ENCODE measurements at places on chromosomes 13 and 19.

- no peak for DNase-seq
Observed at GRCh38 chr13:19183676-19184075, 2.1 kb upstream of the TUBA3C start.

DNA sequence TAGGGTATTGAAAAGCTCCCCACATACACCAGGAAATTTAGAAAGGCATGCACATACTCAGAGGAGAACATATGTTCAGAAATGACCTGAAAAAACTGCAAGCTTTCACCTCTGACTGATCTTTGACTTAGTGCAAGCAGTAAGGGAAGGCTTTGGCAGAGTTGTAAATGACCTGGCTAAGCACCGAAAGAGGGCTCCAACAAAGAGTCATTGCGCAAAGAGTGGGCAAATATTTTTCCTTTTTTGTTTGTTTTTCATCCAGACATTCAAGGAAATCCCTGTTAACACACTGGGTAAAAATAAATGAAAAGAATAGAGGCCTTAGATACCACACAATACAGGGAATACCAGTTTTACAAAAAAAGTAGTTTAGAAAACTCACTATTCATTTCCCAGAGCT lies 5.2 kb upstream of the ZNF233 start:
- no peak for DNase-seq

GRCh38 chr13:94366677-94367076 lies 112.8 kb downstream of the DCT start:
- DNase-seq, result no peak

DNA sequence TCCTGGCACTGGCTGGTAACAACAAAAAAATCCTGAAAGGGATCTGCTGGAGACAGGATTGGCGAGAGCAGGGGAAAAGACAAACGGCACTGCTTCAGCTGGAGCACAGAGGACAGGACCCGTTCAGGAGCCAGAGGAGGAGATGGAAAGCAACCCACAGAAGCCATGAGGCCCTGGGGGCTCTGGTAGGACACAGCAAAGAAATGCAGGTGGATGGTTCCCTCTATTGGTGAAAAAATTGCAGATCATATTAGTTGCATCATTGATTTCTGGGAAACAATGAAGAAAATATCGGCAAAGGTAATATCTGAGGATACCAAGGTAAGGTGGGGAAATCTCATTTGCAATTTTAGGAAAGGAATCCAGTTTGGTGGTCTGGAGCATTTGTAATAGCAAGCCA lies 25.7 kb upstream of the TPP2 start:
- DNase-seq, result no peak

DNA sequence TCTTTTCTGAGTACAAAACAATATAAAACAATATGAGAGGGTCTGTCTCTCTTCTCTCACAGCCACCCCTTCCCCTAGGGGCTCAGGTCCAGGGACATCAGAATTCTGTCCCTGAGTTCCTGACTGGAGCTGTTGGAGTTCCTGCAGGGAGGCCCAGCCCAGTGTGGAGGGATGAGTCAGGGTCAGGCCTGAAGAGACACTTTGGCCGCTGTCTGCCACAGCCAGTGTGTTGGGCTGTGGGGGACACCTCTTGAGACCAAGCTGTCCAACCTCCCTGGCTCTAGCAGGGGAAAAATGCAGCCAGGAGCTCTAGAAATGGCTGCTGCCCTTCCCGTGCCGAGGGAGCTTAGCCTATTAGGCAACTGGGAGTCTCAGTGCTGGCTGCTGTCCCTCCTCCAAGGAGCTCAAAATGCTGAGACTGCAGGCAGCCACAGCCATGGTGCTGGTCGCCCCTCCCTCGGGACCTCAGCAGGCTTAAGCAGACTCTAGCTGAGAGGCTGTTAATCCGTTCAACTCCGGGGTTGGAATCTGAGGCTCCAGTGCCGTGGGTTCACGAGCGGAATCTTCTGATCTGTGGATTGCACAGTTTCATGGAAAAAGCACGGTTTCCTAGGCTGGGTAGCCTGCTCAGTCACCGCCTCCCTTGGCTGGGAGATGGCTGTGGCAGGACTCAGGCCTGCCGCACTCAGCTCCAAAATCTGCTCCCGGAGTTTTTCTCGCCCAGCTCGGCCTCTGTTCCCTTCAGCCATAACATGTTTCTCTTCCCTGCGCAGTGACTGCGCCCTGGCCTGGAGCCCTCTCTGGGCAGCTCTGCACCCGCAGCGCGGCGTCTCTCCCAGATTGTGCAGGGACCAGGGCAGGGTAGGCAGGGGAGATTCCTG lies 3.8 kb upstream of the ZNF626 start:
- DNase-seq, result no peak

DNA sequence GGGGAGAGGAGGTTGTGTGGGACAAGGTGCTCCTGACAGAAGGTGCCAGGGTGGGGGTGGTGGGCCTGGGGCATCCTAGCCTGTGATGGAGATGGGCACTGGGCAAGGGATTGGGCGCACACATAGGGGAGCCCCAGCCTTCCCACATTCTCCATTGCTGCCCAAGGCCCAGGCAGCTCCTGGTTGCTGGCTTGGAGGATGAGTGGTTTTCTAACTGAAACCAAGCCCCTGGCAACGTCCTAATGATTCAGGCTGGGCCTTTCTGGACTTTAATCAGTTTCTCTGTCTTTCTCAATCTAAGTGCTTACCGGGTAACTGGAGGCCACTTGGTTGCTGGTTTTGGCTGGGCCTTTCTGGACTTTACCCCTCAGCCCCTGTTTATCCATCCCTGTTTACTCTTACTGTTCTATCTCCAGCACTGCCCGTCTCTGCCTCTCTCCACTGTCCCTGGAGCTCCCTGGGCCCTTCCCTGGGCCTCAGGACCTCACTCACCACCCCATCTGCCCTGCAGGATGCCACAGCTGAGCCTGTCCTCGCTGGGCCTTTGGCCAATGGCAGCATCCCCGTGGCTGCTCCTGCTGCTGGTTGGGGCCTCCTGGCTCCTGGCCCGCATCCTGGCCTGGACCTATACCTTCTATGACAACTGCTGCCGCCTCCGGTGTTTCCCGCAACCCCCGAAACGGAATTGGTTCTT lies 354 bp downstream of the CYP4F3 start:
- DNase-seq, result no peak

DNA sequence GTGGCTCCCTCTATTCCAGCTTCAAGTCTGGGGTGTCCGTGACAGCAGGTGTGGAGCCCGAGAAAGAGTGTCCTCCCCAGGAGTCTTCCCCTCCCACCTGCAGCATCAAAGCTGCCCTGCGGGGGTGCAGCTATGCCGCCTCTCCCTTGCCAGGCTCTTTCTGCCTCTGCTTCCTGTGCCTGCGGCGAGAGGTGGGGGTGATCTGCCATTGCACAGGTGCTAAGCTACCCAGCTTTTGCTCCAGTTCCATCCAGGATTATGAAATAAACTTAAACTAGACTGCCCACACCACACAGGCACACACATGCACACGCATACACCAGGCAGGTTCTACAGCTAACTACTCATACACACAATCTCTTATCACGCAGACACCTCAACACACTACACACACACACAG lies 104.7 kb upstream of the CLDN10 start:
- no peak for DNase-seq

DNA sequence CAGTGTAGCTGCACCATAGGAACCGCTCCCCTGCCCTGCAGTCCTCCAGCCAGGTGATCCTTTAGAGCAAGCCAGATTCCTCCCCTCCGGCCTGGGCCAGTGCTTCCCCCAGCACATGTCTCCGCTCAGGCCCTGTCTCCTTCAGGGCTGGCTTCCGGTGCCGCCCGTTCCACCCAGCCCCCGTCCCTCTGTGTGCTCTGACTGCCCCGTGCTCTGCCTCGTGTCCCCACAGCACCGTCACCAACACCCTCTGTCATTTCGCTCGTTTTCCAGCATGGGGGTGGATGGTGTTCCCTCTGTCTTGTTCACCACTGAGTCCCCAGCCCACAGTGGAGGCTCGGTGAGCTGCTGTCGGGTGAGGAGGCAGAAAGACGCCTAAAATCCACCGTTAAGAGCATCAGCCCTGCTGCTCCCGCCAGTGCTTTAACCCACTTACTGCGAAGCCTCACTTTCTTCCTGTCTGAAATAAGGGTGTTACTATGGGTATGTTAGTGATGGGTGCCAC lies 54.5 kb downstream of the TSSK6 start:
- DNase-seq, result no peak

DNA sequence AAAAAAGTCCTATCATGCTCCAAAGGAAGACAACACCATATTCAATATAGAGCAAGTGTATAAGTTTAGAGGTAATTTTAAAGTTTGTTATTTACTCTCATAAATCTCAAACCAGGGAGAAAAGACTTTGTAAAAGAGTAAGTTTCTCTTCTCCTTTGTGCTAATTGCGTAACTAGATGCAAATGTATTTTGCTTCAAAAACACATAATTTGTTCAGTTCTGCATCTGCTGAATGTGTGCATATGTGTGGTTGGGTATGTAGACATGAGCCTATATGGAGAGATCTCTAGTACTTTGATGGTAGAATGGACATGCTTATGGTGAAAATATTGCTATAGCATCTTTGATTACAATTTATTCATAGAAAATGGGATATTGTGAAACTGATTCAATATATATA lies 17.8 kb upstream of the MIR17HG start:
- no peak for DNase-seq

- DNase-seq, result no peak
Observed at GRCh38 chr13:50995854-50996253, 86.3 kb downstream of the RNASEH2B start.

- no peak for DNase-seq
Observed at GRCh38 chr13:85608255-85608829, 190.9 kb downstream of the SLITRK6 start.

DNA sequence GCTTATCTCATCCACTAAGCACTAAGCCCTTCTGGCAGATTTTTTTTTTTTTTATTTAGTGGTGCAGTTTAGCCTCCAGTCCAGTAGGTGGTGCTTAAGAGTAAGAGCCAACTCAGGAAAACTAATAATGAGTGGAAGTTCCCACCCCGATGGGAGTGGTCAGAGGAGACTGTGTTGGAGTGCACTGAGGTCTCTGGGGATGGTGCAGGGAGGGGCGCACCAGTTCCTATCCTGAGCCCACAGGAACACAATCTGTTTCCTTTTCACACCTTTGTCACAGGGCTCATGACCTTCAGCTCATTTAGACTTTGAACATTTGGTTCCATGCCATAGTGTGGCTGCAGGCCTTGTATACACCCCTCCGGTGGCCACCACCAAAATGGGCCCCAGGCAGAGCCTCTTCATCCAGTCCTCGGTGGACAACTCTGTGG lies 367.4 kb downstream of the SPRY2 start:
- DNase-seq, result no peak

DNA sequence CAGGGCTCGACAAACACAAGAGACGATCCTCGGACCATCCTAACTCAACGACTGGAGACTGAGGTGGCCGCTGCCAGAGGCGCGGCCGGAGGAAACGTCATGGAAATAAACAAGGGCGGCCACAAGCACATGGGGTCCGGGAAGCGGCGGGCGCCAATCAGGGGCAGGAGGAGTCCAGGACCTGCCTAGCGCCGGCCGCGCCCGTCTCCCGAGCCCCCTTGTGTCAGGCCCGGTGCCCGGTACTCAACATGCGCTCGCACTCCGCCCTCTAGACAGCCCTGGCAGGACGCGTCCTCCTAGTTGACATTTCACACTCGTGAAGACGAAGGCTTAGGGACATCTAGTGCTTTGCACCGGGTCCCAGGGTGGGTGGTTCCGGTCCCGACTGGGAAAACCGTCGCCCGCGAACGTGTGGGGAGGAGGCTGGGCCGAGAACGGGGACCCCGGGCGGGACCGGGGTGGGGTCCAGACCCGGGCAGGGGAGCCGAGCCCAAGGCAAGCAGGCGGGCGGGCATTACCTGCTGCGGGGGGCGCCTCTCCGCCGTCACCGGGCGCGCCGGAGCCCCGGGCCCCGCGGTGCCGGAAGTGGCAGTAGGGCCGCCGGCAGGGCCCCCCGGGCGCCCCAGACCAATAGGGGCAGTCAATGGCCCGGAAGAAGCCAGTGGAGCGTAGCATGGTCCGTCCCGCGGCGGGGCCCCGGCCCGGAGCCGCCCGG lies 442 bp downstream of the REXO1 start:
- DNase-seq, result no peak

GRCh38 chr13:99296398-99296797 lies 10.8 kb downstream of the GPR183 start:
- DNase-seq, result no peak

DNA sequence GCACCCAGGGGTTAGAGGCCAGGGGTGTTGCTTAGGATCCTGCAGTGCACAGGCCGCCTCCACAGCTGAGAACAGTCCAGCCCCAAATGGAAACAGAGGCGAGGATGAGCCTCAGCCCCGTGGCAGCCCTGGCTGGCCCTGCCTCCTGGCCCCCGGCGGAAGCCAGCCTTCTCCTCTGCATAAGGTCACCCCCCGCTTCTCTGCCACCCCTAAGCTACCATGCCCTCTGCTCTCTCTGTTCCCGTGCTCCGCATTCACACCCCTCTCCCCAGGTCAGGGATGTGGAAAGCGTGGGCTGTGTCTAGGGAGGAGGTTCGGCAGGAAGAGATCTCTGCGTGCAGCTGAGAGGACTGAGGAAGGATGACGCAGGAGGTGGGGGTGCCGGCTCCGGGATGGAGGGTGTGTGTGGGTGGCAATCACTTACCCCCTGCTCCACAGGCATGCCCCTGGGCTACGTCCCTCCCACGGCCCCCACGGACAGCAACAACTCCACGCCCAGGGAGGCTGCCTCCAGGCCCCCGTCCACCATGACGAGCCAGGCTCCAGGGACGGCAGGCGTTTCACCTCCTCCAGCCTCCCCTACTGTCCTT lies 6.0 kb downstream of the SSC5D start:
- DNase-seq, result no peak

DNA sequence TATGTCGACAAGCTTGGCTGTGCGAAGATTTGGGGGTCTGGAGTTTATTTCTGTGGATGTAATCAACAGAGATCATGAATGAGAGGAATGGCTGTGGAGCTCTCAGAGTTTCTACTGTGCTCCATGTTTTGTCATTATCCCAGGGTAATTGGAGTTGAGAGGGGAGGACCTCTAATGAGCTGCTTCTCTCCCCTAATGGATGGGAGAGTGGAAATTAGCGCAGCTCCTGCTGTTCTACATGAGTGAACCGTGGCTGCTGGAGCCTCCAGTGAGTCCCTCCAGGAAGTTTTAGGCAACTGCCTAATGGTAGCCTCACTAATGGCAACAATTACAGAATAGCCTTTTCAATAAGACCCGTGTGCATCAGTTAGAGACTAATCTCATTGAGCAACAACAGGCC lies 31.3 kb upstream of the FGF9 start:
- DNase-seq, result no peak

GRCh38 chr13:50248516-50249143 lies 233.4 kb downstream of the KCNRG start:
- DNase-seq, result no peak
